LHCN-M2 (cell line): ENCODE measurements at places on chromosomes 16 and 17. TPM values are rescaled to one million over a fixed set of nuclear protein-coding genes. Genes with fewer than 3 reads are reported as not detected.
A peak's percentile ranks its signal among the peaks of the same experiment; 100 is the strongest.

The LRRC37A2 gene
- total RNA-seq: 3.4 and 4.2 TPM in 2 replicates

GRCh38 chr17:10119203-10120108, 79.0 kb downstream of the GAS7 start:
- no peak for DNase-seq

The CIAPIN1 gene
- total RNA-seq: 55.4 and 56.9 TPM in 2 replicates

- DNase-seq: no peak
These were observed 38.7 kb upstream of the STH start for GRCh38 chr17:45960311-45960710.

The APOBR gene
- not detected in 2 replicates for total RNA-seq

The SLC5A10 gene
- total RNA-seq: not detected in 2 replicates

The SDR42E2 gene
- total RNA-seq: not detected in 2 replicates

DNA sequence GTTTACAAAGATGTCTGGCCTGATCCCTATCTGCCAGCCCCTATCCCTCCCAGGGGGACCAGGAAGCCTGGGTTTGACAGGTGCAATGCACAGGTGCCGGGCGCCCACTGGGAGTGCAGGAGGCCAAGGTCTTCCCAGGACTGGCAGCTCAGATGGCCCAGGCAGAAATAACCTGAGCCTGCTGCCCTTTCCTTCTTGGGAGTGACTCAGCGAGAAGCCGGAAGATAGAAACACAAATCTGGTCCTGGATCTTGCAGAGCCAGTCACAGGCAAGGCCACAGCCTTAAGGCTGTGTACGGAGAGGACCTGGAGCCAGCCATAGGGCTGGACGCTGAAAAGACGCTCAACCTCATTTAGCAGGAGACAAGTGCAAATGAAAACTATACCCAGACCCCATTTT, 27.7 kb downstream of the GPR142 start:
- no peak for DNase-seq

GRCh38 chr17:64683796-64684195, 21.7 kb upstream of the SMURF2 start:
- DNase-seq: peak; percentile 76

The C16orf89 gene
- total RNA-seq: 0.26 TPM in 1 of 2 replicates, not detected in the other

GRCh38 chr16:66898207-66898606, 17.9 kb downstream of the PDP2 start:
- DNase-seq: no peak

The ELAC2 gene
- 82.1 and 82.8 TPM in 2 replicates for total RNA-seq

The KCNAB3 gene
- 0.32 and 0.46 TPM in 2 replicates for total RNA-seq

- DNase-seq: no peak
These were observed 762.0 kb downstream of the KCNJ18 start for GRCh38 chr17:22454070-22454999.

GRCh38 chr16:2016407-2016922, 3.1 kb upstream of the NPW start:
- DNase-seq: no peak

DNA sequence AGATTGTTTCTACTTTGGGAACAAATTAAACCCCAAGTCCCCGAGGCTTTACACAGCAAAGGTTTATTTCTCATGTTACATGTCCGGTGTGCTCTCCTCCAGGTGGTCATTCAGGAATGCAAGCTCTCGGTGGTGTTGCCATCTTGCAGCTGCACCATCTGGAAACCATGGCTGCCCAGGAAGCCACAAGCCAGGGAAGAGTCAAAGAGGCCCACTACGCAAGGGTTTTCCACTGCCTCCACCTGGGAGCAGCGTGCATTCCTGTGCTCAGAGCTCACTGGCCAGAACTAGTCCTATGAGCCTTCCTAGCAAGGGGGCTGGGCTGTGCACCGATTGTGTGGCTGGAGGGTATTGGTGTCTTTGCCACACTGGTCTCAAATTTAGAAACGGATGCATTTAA, 128.8 kb upstream of the FOXF1 start:
- no peak for DNase-seq

DNA sequence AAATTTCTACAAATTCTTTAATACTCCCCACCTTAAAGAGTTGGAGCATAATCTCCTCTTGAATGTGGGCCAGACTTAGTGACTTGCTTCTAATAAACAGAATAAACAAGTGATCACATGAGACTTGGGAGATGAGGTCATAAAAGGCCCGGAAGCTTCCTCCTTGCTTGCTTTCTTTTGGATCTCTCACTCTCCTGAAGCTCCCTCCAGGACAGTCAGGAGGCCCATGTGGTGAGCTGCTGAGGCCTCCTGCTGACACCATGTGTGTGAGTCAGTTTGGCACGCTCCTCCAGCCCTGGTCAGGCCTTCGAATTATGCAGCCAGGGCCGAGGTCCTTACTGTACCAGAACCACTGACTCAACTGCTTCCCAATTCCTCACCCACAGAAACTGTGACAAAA, 53.2 kb downstream of the NDEL1 start:
- DNase-seq: peak; percentile 95

The TM4SF5 gene
- total RNA-seq: not detected in 2 replicates

The CIITA gene
- total RNA-seq: 1.1 TPM in 2 replicates

The CCL8 gene
- not detected in 2 replicates for total RNA-seq

DNA sequence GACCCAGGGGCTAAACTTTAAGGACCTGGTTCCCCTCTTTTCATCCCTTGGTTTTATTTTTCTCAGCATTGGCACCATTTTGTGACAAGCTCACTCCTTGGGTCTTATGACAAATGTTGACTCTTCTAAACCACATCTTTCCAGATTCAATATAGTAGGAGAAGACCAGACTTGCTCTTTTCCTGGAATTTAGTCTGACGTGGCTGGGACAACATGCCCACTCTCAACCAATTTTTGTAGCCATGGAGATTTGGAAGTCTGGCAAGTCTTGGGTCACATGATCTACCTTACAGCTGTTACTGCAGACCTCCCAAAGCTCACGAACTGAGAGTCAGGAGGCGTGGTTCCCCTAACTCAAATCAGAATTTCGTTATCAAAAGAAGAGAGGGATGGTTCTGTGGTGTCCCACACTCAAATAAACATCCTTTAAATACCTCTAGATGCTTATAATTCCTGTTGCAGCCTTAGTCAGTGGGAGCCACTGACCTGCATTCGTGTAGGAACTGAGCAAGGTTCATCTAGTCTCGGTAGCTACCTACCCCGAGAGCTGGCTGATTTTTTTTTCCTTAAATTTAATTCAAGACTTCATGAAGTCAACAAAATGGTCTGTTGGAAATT, 683.5 kb downstream of the MAF start:
- no peak for DNase-seq

The SLC12A3 gene
- 0.11 TPM in 1 of 2 replicates, not detected in the other for total RNA-seq

The TBC1D3I gene
- total RNA-seq: 0.23 TPM in 1 of 2 replicates, not detected in the other

DNA sequence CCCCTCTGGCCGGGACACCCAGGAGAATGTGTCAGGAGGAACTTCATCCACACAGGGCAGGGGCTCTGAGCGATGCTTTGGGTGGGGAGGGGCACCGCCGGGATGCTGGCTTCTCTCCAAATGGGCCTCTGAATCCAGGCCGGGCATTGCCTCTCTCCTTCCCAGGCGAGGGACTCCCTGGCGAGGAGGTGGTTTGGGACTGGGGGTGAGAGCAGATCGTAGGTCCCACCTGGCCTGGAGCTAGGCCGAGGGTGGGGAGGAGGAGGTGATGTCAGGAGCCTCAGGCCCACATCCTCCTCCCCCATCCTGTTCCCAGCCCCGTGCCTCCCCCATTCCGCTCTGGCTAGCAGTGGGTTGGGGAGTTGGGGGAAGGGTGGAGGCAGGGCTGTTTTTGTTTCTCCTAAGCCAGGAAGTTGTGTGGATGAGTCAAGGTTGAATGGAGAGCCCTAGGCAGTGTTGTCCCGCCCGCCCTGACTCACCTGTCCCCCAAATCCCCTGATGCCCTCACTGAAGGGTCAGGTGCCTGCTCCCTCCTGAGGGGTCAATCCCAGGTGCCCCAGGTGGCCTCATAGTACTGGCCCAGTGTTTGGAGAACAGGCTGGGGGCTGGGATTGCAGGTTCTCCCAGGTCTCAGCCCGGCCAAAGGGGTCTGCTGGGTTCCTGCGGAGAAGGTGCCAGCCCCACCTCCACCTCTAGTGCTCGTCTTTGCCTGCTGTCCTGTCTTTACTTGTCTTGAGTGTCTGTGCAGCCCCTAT, 2.8 kb downstream of the GRB7 start:
- DNase-seq: no peak

DNA sequence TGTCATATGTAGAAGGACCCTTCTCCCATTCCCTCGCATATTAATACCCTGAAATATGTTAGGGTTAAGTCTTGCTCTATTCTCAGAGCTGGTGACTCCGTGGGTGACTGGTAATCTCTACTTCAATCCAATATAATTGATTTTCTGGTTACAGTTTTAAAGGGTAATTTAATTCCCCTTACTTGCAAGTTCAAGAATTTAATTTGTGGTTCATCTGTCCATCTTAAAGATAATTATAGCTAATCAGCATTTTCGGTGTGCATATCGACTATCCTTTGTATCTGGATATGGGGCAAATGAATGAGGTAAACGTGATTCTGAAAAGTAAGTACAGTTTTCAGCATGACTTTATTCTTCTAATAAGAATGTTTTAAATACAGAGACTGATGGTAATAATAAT, 250.0 kb downstream of the CNTNAP4 start:
- DNase-seq: no peak

DNA sequence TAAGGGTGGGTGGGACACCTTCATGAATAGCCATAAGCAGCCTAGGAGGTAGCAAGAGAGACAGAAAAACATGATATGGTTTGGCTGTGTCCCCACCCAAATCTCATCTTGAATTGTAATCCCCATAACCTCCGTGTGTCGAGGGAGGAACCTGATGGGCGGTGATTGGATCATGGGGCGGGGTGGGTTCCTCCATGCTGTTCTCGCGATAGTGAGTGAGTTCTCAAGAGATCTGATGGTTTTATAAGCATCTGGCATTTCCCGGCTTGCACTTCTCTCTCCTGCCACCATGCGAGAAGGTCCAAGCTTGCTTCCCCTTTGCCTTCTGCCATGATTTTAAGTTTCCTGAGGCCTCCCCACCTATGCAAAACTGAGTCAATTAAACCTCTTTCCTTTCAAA, 259.1 kb upstream of the ERCC4 start:
- DNase-seq: no peak

DNA sequence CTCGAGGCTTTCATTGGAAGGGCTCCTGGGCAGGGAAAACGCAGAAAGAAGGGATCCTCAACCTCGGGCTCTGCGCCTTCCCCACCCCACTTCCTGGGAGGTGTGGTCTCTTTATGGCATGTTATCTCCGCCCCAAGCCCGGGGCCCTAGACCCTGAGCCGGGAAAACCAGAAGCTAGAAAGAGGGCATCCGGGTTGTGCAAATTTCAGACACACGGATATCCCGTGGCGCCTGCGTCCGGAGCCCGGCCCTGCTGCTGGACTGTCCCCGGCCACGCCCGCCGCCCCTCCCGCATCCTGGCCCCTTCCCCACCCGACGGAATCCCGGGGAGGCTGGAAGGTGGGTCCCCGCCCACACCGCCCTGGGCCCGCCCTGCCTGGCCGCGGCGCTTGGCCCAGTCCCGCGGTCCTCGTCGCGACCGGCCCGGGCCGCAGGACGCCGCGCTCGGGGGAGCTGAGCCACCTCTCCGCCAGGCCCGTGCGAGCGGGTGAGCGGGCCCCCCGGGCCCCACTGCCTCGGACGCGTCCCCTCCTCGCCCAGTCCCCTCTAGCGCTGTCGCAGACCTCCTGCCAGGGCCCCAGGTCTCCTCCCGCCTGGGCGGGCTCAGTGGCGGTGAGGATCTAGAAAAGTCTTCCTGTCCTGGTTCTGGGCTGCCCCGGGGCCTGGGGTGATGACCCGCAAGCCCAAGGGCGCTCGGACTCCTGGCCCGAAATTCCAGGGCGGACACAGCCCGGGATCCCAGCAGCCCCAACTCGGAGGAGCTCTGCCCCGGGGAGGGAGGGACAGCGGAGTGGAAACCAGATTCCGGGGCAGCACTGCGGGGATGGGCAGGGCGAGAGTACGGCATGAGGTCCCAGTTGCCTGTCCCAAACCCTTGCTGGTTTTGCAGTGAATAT, at the start of gene SLC16A5:
TSS of gene SLC16A5 (plus strand) at position 397 of the 896 bp plus-strand sequence. CDS start 5,683 bp downstream, outside the sequence.
- DNase-seq: no peak

GRCh38 chr17:73224237-73224636, 31.4 kb downstream of the COG1 start:
- DNase-seq: no peak

The ABCA10 gene
- not detected in 2 replicates for total RNA-seq

The CDH13 gene
- 140 and 162 TPM in 2 replicates for total RNA-seq

The CD300LB gene
- total RNA-seq: not detected in 2 replicates

The ARRB2 gene
- 9.0 and 12.6 TPM in 2 replicates for total RNA-seq

GRCh38 chr17:75250009-75250471, 11.4 kb downstream of the GGA3 start:
- DNase-seq: peak; percentile 85

DNA sequence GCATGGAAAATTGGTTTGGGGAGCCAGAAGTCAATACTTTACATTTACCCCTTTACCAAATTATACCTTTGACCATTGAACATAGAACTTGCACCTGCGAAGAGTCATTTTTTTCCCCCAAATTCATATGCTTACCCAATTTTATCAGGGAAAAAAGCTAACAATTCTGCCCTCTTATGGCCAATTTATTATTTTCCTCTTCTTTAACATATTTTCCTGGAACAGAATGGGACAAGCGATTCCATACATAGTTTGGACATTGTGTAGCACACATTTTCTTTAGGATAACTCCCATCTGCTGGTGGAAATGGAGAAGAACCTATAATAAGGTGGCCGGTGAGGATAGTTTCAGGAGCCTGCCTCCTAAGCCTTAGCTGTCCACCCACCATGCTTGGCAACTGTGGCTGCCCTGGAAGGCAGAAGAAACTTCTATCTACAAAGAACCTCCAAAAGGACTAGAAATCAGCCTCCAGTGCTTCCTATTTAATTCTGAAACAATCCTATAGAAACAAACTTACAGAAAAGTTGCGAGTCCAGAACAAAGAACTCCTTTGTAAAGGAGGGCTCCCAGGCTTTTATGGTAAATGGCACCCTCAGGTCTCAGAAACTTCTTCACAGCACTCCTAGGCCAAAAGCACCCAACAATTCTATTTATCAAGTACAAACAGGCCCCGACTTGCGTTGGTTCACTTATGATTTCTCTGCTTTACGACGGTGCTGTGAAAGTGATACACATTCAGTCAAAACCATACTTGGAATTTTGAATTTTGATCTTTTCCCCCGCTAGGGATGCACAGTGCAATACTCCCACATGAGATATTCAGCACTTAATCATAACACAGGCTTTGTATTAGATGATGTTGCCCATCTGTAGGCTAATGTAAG, 64.1 kb upstream of the CACNG4 start:
- DNase-seq: no peak

GRCh38 chr17:79039171-79039570, 15.2 kb downstream of the C1QTNF1 start:
- DNase-seq: no peak

GRCh38 chr17:48177816-48178215, 70.2 kb downstream of the SNX11 start:
- peak; percentile 70 for DNase-seq

- no peak for DNase-seq
These were observed 26.5 kb upstream of the CIITA start for GRCh38 chr16:10850478-10850850.

The CSH2 gene
- not detected in 2 replicates for total RNA-seq
